ENCODE measurements at places on chromosomes 3 and 15.

- DNase-seq, result no peak
Measured at GRCh38 chr3:46521096-46521495, 23.3 kb downstream of the RTP3 start.

DNA sequence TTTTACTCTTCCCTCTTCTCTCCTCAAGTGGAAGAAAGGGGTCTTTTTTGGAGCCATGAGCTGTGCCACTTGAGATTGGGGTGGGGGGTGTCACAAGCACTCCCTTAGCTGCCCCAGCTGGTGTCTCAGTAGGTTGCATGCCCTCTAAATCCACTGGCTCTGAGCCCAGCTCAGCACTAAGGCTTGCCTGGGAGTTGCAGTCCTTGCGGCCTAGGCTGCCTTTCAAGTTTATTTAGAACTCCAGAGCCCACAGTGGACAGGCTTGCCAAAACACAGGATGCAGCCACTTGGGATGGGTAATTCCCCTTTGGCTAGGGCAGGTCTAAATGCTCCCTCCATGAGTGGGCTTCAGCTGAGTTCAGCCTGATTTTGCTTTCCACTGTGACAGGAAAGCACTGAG, 24.7 kb downstream of the C3orf20 start:
- no peak for DNase-seq

DNA sequence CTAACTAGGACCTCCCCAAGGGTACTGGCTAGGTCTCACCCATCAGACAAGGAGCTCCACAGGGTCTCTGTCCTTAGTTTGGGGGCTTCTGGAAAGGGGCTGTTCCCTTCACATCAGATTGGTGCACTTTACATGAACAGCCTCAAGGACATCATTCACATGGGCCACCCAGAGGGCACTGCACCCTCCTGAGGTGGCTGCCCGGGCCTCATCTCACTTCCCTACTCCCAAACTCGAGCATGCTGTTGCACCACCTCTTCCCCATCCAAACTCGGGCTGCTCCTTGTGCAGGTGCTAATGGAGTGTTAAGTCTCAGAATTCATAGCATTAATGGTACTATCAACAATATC, 48.1 kb downstream of the RAB11A start:
- no peak for DNase-seq

GRCh38 chr3:58520403-58521335, 16.3 kb downstream of the ACOX2 start:
- no peak for DNase-seq

- DNase-seq, result no peak
Measured at GRCh38 chr3:70974747-70975146, 608.8 kb downstream of the FOXP1 start.

GRCh38 chr3:124986192-124987143, 51.9 kb upstream of the MUC13 start:
- DNase-seq, result no peak

GRCh38 chr3:94968519-94968918, 905.7 kb downstream of the NSUN3 start:
- no peak for DNase-seq

DNA sequence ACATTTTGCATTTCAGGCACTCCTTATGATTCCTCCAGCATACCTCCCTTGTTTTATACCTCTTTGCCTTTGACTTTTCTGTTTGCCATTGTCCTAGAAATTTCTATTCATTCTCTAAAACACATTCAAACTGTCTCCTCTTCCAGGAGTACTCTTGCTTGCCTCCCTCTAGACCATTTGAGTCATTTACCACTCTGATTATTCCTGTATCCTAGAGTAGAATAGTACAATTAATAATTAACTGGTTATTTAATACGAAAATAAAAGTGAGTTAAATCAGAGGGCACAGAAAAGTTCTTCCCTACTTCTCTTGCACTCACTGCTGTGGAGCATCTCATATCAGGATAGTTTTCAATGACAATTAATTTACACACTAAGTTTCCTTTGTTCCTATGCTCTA, 290.2 kb upstream of the RORA start:
- DNase-seq, result no peak

DNA sequence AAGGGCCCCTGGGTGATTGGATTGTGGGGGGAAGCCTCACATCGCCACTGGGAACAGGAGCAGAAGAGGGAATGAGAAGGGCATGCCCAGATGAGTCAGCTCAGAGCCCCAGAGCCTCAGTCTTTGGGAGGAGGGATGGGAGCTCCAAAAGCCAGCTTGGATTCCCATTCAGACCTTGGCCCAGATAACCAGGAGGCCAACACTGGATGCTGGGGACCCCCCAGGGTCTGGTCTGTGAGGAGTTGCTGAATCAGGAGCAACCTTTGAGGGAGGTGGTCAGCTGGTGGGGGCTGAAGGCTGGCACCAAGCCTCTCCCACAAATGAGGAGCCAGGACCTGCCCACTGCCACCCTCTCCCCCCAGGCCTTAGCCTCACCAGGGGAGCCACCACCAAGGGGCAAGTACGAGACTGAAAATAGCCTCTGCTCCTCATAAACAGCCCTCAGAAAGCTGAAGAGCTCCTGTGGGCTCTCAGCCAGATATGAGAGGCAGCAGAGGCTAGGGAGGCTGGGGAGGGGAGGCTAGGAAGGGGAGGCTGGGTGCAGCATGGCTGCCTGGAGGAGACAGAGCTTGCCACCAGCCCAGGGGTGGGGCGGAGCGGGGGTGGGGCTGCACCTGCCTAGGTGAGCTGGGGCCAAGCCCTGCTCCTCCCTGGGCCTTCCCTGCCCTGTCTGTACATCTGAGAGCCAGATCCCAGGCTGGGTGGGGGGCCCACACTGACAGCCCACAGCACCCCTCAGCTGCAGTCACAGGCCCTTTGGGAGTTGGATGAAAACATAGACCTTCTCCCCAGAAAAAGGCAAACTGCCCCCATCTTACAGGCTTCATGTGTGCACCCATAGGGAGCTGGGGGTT, 99.8 kb downstream of the SEC22A start:
- DNase-seq, result no peak

DNA sequence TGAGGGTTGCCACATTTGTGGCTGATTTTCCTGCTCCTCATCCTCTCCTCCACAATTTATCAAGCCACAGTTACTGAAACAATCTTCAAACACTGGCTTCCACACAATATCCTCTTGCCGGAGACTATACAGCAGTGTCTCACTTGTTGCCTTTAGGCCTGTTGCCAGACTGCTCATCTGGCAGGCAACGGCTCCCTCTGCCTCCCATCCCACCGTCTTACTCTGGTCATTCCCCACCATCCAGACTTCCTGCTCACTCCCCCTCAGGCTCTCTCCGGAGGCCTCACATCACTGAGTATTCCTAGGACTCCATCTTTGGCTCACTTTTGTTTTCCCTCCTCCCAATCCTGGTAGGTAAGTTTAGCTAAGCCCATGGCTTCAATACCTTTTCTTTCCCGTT, 301.9 kb downstream of the IL20RB start:
- no peak for DNase-seq

DNA sequence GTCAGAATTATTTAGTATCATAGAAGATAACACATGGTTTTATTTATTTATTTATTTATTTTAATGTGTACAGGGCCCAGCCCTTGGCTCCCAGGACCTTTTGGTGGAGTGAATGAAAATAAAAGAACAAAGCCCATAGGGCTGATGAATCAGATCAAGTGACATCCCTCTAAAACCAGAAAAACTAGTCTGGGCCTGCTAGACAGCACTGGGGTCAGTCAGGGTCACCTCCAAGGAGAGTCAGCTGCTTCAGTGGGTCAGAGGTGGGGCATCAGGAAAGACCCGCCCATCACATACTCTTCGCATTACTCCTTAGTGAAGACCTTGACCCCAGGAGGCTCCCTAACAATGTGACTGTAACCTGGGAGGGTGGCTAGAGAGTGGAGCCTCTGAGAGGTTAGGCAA, 12.8 kb downstream of the PPCDC start:
- no peak for DNase-seq

- no peak for DNase-seq
Measured at GRCh38 chr3:144128108-144128892, 156.7 kb downstream of the DIPK2A start.

- DNase-seq, result no peak
Measured at GRCh38 chr15:73677146-73677607, 7.0 kb upstream of the CD276 start.

DNA sequence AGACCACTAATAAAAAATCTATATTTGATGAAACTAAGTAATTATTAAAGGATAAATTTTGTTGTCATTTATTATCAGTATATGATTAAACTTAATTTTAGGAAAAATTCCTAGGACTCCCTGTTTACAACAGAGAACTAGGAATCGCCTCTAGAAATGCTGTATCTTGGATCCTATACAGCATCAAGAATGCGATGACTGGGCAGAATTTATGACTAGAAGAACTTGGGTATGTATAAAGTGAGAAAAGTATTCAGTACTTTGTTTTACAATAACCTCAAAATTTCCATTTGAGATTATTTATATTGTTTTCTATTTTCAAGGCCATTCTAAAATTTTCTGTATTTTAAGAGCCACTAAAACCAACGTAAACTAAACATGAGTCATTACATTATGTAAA, 82.3 kb upstream of the AGTR1 start:
- no peak for DNase-seq

- DNase-seq, result no peak
Measured at GRCh38 chr3:25103391-25103790, 324.7 kb upstream of the RARB start.

- DNase-seq, result no peak
Measured at GRCh38 chr15:97115761-97116070, 785.2 kb downstream of the NR2F2 start.

GRCh38 chr3:54443561-54444161, 321.3 kb downstream of the CACNA2D3 start:
- no peak for DNase-seq

DNA sequence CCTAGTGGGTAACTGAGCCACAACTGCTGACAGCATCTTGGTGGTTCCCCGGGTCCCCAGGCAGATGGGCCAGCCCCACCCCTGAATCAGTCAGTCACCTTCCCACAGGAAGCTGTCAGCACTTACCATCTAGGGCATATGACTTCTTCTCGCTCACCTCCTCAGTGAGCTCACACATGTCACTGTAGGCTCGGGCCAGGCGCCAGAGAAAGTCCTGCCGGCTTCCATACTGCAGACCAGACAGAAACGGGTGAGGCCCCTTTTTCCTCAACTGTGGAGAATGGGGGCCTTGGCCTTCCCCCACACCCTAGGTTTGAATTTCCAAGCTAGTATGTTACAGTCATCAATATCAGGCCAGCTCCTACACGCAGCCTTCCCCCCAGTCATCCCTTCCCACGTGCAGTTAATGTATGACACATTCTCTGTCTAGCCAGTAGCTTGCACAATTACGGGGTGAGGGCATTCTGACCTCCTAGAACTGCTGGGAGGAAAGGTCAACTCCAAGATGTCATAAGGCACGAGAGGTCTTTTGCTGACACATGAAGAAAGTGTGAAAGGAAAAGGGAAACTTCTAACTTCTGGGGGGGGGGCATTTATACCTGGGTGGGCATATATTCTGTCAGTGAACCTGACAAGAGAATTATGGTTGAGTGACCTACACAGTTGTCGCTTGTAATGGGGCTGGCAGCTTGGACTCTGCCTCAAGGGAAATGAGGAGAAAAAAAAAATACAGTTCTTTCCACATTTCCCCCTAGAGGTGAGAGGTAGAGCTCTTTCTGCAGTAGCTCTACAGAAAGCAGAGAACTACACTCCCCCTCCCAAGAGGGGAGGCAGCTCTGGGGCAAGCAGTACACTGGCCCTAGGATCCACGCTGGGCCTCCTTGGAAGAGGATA, 10.9 kb downstream of the RMDN3 start:
- DNase-seq, result no peak

DNA sequence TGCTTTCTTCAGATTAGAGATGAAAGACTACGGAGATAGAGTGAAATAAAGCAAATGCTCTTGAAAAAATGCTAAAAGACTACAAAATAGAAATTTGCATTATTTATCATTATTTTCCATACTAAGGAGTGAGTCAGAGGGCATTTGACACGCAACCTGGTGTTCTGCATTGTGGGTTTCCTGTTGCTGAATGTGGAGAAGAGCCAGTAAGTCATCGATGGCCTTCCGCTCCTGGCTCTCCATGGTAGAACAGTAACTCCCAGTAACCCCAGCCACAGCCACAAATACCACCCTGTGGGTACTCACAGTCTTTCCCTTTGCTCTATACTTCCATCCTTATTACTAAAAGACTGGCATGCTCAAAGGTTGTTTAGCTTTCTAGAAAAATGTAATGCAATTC, 61.5 kb downstream of the CGGBP1 start:
- DNase-seq, result no peak

- no peak for DNase-seq
Measured at GRCh38 chr3:41698898-41699297, 263.0 kb downstream of the ULK4 start.

DNA sequence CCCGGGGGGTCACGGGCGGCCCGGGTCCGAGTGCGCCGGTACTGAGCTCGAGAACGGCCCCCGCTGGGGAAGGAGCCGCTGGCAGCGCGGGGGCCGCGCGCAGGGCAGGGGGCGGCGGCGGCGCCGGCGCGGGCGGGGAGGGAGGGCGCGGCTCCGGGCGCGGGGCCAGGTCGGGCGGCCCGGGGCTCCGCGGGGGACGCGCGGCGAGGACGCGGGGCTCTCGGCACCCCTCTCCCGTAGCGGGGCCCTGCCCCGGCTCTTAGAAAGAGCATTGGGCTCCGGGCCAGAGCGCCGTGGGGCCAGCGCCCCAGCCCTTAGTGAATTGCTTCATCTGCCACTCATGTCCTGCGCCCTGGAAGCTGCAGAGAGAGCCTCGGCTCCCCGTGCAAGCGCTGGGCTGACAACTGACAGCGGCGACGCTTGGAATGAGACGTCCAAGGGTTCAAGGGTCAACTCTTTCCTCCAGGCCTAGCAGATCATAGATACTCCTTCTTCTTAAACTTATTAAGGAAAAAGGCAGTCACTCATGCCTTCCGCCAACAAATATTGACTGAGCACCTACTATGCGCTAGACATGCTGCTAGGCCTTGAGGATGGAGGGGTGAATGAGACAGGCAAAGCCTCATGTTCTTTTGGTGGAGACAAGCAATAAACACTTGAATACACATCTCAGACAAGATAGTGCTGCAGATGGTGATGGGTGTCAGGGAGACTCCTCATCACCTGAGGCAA, 140.8 kb downstream of the SMAD6 start:
- no peak for DNase-seq

DNA sequence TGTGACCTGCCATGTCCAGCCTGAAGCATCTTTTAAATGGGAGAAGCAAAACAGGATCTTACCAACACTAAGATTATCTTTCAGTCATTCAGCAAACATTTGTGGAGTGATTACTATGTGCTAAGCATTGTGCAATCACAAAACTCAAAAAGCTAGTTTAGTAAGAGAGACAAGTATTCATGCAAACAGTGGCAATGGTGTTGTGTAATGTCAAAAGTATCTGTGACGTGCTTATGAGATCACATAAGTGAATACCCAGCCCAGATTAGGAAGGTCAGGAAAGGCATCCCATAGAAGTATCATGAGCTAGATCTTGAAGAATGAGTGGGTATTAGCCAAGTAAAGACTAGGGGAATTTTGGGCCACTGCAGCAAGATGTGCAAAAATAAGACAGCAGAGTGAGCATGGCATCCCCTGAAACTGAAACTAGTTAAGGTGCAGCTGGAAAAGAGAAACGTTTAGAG, 32.1 kb downstream of the SEC62 start:
- DNase-seq, result no peak

DNA sequence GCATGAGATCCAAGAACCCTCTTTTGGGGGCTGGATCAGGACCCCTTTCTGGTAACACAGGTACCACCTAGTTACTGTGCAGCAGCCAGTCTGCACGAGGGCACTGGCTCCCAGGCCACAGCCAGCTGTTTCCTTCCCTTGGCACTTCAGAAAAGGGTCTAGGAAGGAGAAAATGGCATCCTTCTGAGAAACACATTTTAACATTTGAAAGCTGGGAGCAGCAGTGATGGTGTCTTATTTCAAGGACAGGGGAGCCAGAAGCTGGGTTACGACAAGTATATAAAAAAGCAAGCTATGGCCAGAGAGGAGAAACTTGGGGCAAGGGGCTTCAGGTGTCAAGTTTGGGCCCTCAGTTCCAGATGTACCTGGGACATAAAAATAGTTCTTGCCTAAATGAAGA, 282.8 kb downstream of the CTNNB1 start:
- DNase-seq, result no peak

Measured in cortex of kidney (tissue), 1 donor.